Cardiac septum (tissue), 1 donor: ENCODE measurements at places on chromosomes 1 and 21.

DNA sequence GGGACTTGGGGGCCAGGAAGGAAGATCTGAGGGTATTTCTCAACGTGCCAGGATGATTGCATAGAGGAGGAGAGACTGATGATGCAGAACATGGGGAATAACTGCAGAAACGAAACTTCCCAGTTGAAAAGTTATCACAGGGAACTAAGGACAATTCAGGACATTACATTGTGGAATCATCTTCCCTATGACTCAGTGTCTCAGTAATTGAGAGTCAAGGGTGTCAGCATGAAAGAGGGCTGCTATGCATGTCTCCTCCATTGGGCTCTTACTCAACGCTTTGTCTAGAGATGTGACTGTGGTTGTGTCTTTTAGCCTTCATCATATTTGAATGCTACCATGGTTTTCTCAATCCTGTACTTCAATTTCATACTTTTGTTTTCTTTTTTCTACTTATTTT lies 48.9 kb upstream of the PTGFR start:
- no peak for DNase-seq

DNA sequence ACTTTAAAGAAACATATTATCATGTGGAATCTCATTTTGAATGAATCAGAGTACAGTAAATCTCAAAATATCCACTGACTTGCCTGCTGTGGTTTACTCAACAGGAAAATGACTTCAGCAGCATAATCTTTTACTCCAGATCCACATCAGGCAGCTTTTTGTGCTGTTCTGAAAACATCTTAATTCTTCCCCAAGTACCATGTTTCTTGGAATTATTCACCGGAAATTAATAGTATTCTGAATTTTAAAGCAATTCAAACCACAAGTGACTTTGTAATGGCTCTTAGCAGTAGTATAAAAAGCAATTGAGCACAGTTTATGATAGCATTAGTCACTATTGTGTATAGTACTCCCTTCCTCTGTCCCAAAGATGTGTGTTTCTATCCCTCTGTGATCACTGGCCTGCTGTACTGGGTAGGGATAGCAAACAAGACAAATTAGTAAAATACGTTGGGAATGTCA lies 64.2 kb upstream of the ERRFI1 start:
- no peak for DNase-seq

DNA sequence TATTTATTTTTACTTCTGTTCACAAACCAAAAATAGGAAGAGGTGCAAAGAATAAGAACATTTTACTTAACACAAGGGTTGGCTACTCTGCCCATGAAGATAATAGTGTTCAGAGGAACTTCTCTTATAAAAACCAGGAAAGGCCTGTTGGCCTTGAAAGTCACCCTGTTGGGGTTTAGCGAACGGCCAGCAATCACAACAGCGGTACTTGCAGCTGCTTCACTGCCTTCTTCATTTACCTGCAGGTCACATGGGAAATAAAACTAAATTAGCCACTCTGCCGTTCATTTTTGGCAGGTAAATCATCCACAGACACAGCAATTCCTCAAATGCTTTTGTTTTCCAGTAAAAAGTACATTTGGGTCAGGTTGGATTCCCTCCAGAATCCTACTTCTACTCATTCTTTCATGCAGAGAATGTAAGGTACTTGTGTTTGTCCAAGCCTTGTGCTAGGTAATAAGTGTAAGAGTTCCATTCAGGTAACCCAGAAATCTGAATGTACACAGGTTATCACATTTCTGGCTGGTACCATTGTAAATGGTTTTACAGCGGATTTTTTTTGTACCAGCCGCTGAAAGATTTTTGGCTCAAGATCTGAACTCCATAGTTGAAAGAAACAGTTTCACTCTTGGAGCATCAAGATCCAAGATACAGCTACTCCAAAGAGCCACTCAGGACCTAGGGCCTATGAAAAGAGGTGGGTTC lies 13.1 kb downstream of the SERPINC1 start:
- DNase-seq, result no peak

GRCh38 chr1:162151900-162152829 lies 82.7 kb downstream of the NOS1AP start:
- no peak for DNase-seq

- no peak for DNase-seq
Observed at GRCh38 chr1:241390526-241390925, 33.5 kb upstream of the RGS7 start.

DNA sequence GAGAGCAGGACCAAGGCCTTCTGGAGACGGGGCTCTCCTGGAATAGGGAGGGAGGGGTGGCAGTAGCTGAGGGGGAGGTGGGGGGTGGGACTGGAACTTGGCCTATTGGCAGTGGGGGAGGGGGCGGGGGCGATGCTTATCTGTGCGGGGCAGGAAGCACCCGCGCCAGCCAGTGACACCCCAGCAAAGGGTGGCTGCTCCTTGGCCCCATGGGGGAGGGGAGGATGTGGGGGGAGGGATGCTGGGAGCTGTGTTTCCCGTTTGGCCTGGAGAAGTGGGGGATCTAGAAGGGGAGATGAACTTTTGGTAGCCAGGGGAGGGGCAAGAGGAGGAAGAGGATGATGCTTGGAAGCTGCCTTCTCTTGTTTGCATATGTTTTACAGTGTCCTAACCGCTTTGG lies 11.0 kb downstream of the ZBTB7B start:
- DNase-seq, result no peak

- DNase-seq, result peak; percentile 50
Observed at GRCh38 chr1:42752284-42752683, 12.2 kb upstream of the CLDN19 start.

GRCh38 chr1:87148661-87149060 lies 180.0 kb upstream of the LMO4 start:
- DNase-seq, result no peak

GRCh38 chr21:39633770-39634181 lies 21.0 kb downstream of the B3GALT5 start:
- no peak for DNase-seq

GRCh38 chr1:227544067-227545050 lies 19.0 kb upstream of the ZNF678 start:
- no peak for DNase-seq

DNA sequence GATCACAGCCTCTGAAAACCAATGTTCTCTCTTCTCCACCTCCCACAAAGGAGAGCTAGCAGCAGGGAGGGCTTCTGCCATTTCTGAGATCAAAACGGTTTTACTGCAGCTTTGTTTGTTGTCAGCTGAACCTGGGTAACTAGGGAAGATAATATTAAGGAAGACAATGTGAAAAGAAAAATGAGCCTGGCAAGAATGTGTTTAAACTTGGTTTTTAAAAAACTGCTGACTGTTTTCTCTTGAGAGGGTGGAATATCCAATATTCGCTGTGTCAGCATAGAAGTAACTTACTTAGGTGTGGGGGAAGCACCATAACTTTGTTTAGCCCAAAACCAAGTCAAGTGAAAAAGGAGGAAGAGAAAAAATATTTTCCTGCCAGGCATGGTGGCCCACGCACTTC lies 35.8 kb upstream of the TDRD10 start:
- no peak for DNase-seq

DNA sequence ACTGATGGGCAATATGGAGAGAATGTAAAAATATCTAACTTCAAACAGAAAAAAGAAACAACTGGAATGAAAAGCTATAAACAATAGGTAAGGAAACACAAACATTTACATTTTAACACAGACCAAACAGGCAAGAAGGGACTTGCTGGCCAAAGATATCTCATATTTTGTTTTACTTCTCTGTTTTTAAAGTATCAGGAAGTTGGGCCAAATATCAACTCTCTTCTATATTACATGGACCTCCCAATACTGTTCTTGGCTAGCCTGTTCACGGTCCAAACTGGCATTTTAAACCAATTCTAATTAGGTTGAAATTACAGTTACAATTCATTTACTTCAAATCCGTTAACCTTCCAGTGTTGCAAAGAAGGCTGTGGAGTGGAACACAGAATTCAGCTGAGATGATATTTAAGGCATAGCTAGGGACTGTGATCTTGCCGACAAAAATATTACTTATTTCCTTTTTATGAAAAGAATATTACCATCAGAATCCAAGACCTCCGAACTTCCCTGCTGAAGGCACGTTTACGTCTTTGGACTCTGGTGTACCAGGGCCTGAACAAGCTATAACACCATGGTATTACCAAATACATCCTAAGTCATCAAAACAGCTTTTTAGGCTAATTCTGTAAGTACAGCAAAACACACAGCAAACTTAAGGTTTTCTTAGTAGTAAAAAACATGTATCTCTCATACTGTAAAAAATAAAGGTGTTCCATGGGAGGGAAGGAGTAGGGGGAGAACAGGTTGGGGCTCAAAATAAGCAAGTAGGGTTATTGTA lies 165.4 kb downstream of the RUNX1 start:
- DNase-seq, result no peak

DNA sequence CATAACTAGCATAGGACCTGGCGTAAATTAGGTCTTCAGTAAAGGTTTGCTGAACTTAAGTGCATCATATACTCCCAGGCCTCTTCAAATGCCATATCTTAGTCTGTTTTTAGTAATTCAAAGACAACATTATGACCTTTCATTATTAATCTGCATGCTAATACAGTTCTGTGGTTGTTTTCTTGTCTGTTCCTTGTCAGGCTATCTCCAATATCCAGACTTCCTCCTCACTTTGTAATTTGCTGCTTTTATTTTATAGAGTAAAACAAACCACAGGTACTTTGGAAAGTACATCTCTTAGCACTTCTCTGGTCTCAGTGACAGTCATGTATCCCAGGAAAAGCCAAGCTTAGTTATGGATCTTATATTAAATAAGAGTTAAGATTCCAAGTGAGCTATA lies 65.1 kb upstream of the BMP8A start:
- DNase-seq, result no peak

GRCh38 chr1:201460814-201461644 lies 8.0 kb downstream of the PHLDA3 start:
- no peak for DNase-seq

- no peak for DNase-seq
Observed at GRCh38 chr1:186569856-186570255, 108.9 kb upstream of the PDC start.

DNA sequence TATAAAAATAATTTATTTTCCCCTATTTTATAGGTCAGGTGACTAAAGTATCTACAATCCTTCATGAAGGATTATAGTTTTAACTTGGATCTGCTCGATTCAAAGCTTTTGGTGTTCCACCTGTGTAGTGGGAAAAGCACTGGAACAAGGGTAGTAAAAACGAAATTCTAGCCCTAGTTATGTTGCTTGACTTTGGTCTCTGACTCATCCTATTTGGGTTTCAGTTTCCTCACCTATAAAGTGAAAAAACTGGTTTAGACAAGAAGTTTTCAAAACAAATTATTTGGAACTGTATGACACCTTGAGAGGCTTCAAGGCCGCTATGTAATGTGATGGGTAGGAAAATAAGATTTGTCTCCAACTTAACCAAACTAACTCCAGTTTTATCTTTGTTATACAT lies 505.2 kb upstream of the ZRANB2 start:
- DNase-seq, result no peak

- no peak for DNase-seq
Observed at GRCh38 chr1:10539411-10540043, 64.8 kb downstream of the PEX14 start.

DNA sequence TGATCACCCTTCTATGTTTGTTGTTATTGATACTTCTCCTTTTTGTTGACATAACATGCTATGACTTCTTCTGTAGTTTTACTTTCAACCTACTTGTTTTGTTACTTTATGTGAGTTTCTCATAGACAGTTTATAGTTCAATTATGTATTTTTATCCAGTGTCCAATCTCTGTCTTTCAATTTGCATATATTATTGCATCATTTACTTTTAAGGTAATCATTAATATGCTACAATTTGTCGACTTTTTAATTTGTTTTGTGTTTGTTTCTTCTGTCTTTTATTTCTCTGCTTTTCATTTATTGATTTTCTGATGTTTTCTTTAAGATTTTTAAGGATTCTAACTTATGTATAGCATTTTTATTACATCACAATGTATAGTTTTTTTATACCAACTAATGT lies 10.3 kb downstream of the OR13G1 start:
- DNase-seq, result no peak

DNA sequence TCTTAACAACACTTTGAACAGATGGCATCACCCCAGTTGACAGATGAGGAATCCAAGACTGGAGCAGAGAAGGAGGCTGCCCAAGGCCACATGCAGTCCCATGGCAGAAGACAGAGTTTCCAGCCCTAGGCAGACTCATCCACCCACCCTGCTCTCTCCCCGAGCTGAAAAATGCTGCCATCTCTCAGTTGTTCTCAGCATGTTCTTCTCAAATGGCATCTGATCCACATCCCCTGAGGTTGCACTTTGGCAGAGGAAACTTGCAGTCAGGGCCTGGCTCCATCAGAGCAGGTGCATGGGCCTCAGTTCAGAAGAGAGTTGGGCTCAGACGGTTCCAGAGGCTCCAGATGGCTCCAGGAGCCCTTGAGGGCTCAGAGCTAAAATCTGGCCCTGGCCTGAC lies 709.4 kb downstream of the MATN1 start:
- DNase-seq, result no peak

GRCh38 chr1:236853921-236854604 lies 59.0 kb downstream of the MTR start:
- DNase-seq, result no peak

- DNase-seq, result no peak
Observed at GRCh38 chr1:59179673-59180072, 117.2 kb upstream of the FGGY start.

- DNase-seq, result peak; percentile 94
Observed at GRCh38 chr1:150976879-150977694, 2.5 kb upstream of the CERS2 start.

DNA sequence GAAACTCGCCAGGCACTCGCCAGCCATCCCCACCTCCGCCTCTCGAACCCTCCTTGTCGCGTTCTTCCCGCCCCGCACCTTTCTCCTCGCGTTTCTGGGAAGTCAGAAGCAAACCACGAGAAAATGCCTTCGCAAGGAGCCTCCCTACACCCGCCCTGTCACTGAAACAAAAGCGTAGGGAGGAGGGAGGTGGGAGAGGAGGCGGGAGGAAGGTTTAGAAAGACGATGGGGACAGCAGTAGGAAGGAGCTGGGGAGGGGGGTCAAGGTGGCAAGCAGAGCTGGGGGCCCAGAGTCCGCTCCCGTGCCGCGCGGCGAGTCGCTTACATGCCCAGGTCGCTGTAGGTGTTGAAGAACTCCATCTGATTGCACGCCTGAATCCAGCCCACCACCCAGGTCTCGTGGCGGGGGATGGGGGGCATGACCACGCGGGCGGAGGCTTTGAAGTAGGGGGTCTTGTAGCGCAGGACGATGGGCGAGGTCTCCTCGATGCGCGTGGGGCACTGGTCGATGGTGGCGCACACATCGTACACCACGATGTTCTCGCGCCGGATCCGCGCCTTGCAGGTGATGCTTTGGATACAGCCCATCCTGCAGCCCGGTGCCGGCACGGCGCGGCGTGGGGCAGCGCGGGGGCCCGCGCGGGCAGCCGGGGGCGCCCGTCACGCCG lies 1.0 kb downstream of the FAM78B start:
- no peak for DNase-seq

DNA sequence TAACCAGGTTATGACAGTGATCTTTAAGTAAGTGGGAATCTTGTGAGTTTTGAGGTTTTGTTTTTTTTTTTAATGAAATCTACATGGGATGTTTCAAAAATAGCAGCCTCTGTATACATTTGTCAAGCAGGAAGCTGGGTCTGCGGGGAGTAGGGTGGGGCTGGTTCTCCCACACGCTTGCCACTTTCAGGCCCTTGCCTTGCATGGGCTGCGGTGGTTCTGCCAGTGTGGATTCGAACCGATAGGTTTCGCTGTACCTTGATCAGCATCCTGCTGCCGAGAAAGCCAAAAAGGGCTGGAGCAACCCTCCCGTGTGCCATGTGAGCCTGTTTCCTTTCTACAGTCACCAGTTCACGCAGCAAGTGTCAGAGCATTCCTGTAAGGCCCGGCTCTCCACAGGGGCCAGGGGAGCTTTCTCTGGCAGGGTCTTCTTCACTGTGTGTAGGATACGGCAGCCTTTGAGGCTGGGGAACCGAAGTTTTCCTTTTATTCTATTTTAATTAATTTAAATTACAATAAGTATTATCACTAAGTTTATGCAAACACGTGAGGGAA lies 79.2 kb upstream of the SAMD11 start:
- DNase-seq, result no peak
